ENCODE measurements at places on chromosomes 5 and 9.
A peak's percentile ranks its signal among the peaks of the same experiment; 100 is the strongest.

- DNase-seq, result peak; percentile 27
These were observed 33.6 kb downstream of the PRRT1B start for GRCh38 chr9:131578731-131579504.

DNA sequence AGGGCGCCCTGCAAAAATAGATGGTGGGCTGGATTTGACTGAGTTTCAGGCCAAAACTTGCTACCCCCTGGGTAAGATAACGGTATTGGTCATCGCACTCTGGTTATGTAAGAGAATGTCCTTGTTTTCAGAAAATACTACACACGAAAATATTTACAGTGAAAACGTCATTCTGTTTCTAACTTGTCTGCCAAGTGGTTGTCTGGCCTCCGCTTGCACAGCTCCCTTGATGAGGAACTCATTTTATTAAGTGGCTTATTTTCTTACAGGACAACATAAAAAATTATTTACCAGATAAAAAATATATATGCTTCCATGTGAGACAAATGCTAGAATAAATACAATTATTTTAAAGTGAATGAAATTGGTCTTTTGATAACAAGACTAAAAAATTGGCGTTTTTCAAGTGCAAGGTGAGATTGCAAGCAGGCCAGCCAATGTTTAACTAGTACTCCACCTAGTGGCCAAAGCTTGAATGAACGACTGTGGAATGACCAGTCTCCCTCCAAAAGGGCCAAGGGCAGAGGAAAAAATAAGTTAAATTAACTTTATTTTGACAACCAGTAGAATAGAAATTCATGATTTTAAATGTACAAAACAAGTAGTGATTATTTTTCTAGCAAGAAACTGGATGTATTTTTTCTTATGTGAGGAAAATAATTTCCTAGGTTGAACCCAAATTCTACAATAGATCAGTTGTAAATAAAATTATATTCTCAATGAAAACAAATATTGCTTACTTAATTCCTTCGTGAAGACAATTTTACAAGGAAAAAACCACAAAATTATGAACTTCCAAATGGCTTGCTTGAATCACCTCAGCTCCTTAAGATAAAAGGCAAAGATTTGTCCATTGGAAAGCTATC is 93.2 kb downstream of the ZFAND5 start:
- peak; percentile 60 for DNase-seq

- DNase-seq, result no peak
These were observed 118.4 kb downstream of the PAPPA start for GRCh38 chr9:116271991-116272390.

DNA sequence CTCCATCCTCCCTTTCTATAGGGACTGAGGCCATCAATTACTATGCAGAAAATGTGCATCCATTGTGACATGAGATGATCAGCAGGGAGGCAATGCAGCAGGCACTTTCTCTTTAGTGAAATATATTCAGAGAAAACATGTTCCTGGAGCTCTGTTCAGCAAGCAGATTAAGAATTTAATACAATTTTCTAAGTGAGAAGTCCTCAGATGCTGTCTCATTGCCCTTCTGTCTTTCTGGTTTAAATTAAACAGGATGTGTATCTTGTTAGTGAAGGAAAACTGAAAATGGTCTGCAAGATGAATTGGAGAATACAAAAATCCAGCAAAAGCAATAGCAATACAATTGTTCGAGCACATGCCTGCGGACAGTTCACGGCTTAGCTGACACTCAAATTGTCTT is 445.8 kb upstream of the RIOK2 start:
- no peak for DNase-seq

DNA sequence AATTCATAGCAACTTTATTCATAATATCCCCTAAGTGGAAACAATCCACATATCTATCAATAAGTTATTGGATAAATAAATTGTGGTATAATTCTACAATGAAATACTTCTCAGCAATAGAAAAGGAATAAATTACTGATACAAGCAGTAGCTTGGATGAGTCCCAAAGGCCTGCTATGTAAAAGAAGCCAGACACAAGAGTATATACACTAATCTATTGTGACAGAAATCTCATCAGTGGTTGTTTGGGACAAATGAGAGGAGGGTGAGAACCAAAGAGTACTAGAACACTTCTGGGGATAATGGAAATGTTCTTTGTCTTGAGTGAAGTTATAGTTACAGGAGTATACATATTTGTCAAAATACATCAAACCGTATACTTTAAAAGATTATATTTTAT is 119.3 kb downstream of the SNCAIP start:
- no peak for DNase-seq

GRCh38 chr5:125890511-125890931 is 532.7 kb upstream of the GRAMD2B start:
- DNase-seq, result no peak

GRCh38 chr9:87551772-87552217 is 54.1 kb downstream of the DAPK1 start:
- no peak for DNase-seq

- no peak for DNase-seq
These were observed 562 bp upstream of the CCDC187 start for GRCh38 chr9:136304456-136304855.

DNA sequence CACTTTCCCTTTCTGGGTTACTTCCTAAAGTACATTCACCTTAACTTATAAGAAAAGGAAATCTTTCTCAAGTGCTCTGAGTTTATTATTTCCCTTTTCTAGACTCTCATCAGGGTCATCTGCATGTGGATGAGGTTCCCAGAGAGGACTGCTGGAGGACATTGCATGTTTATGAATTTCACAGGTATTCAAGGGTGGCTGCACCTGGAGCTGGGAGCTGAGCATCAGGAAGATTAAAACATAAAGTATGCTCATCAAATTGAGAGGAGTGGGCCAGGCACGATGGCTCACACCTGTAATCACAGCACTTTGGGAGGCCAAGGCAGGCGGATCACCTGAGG is 34.7 kb upstream of the PLIN2 start:
- DNase-seq, result no peak

DNA sequence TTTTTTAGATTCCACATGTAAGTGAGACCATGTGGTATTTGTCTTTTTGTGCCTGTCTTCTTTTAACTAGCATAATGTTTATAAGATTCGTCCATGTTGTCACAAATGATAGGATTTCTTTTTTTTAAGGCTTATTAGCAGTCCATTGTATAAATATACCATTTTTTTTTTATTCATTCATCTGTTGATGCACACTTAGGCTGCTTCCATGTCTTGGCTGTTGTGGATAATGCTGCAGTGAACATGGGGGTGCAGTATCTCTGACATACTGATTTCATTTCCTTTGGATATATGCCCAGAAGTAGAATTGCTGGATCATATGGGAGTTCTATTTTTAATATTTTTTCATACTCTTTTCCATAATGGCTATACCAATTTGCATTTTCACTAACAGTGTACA is 48.7 kb downstream of the KIAA1958 start:
- no peak for DNase-seq

DNA sequence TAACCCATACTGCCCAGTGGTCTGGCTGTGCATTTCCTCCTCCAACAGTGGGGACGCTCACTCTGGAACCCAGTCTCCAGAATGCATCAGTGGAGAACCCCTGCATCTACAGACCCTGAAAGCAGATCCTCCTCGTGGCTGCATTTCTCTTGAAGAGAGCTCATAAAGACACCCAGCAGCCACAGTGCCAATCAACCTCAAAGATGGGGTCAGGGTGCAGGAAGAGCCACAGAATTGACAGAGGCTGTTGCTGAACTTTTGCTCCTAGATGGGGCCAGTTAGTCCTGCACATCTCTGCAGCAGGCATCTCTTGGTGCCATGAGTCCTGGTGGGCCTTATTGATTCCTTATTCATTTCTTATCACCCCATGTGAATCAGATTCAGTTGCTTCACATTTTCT is 39.6 kb downstream of the ADRB2 start:
- no peak for DNase-seq

GRCh38 chr5:93433422-93433821 is 147.6 kb downstream of the NR2F1-AS1 start:
- no peak for DNase-seq

DNA sequence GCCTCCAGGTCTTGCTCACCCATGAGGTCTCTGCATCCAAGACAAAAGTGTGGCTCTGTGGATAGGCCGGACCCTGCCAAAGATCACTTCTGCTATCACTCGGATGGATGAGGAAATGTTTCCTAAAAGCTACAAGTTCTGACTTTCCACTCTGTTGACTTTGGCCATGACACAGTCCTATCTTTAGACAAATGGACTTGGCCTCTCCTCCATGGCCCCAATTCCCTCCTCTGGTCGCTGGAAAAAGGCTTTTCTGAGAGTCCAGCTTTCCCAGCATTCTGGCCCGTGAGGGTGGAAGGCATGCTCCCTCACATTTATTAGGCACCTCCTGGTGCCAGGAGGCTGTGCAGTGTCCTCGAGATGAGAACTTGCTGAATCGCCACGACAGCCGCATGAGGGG is 83.1 kb downstream of the COL27A1 start:
- no peak for DNase-seq

DNA sequence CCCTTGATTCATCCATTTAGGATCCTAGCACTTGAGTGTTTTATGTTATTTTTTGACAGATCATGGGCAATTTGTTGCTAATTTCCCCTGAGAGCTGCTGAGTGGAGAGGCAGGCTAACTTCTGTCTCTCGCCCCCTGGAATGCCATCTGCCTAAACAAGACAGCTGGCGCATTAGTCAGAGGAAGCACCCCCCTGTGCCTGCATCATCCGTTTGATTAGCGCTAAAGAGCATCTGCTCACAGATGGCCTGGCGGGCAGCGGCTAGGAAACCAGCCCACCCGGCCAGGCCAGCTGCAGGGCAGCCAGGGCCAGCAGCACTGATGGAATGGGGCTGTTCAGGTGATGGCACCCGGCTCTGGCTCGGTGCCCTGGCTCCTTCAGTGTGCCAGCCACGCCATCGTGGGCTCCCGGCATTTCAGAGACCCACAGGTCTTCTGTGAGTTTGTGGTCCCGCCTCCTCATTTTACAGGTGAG is 22.9 kb upstream of the ASS1 start:
- no peak for DNase-seq

DNA sequence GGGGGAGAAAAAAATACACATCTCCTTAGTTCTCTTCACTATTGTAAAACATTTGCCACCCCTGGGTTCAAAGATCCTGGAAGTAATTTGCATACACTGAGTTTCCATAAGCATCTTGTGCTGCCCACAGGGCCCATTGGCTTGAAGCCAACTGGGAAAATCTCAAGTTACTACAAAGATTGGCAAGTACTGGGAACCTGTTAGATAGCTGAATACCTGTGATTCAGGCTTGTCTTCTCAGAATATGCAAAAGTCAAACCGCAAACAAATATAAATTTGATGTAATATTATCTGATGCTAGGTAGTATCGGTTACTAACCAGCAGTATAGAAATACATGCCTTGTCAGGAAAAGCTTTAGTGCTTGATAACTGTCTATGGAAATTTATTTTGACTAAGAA is 156.9 kb upstream of the FST start:
- no peak for DNase-seq

DNA sequence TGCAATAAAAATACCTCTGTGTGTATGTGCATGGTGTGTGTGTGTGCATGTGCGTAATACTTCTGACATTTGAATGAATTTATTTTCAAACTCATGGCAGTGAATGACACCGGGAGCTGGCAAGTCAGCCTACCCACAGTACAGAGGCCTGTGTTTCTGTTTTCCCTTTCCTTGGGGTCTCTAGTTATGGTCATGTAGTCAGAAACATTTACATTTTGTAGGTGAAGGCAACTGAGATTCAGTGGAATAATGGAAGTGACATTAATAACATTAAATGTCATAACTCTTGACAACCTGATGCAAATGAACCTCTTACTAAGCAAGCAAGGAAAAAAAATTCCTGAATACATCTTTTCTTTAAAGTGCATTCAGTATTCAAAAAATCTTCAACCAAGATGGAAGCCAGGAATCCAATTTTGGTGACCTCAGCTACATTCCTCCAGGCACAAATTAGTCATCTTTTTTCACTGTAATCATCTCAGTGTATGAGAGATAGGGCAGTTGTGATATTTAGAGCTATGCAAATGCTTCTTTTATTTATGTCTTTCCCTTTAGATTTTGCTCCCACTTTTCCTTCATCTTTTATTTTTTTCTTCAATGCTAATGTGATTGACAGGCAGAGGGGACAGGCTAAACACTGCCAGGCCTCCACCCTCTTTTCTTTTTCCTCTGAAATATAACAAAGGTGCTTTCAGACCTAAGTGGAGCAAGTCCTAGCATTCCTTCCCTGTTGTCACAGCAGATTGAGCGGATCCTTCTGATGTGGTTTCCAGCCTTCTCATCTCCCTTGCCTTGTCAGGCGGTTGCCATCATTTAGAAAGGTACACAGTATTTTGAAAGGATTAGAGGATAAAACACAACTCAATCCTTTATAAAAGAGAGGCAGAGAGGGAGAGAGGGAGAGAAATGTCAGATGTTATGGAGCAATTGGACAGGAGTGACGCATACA is 569.8 kb upstream of the ADAMTS16 start:
- no peak for DNase-seq

DNA sequence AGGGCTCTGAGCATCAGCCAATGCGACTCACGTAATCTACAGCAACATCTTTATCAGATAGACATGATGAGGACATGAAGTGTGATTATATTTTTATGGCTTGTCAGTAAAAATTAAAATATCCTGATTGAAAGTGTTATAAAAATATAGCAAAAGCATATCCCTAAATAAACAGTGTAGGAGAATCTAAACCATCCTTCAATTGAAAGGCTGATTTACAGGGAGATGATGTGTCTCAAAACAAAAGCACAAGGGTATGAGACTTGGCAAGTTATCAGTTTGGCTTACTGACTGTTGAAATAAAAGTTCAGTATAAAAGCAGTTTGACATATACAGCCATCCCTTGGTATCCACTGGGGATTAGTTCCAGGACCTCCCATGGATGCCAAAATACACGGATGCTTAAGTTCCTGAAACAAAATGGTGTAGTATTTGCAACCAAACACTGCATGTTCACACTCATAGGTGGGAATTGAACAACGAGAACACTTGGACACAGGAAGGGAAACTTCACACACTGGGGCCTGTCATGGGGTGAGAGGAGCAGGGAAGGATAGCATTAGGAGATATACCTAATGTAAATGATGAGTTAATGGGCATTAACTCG is 149.9 kb upstream of the MAP1B start:
- no peak for DNase-seq

DNA sequence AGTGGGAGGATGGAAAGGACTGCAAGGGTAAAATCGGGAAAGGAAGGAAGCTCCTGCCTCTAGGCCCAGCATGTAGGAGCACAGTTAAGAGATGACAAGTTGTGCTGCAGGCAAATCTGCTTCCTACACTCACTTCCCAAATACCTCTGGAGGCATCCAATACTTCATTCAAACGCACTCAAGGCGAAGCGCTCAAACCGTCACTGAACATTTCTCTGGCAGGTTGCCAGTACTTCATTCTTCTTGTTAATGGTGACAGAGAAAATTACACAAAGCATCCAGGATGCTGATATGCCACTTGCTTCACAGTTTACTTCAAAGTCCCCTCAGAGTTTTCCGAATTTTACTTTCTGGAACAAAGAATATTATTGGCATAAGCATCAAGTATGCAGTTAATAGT is 59.8 kb downstream of the NREP start:
- DNase-seq, result no peak

DNA sequence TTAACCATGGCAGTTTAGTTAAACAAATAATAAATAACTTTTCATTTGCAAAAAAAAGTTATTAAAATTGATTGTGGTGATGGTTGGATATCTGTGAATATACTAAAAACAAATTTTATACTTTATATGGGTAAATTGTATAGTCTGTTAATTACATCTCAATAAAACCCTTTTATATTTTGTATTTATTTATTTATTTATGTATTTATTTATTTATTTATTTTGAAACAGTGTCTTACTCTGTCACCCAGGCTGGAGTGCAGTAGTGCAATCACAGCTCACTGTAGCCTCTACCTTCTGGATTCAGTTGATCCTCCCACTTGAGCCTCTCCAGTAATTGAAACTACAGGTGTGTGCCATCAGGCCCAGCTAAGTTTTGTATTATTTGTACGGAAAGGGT is 52.4 kb downstream of the OTP start:
- DNase-seq, result no peak
